ENCODE measurements at places on chromosomes 16 and 17. TPM values are rescaled to one million over a fixed set of nuclear protein-coding genes. Genes with fewer than 3 reads are reported as not detected.

GRCh38 chr16:10613785-10614485 is 33.5 kb upstream of the EMP2 start:
- DNase-seq, result no peak

DNA sequence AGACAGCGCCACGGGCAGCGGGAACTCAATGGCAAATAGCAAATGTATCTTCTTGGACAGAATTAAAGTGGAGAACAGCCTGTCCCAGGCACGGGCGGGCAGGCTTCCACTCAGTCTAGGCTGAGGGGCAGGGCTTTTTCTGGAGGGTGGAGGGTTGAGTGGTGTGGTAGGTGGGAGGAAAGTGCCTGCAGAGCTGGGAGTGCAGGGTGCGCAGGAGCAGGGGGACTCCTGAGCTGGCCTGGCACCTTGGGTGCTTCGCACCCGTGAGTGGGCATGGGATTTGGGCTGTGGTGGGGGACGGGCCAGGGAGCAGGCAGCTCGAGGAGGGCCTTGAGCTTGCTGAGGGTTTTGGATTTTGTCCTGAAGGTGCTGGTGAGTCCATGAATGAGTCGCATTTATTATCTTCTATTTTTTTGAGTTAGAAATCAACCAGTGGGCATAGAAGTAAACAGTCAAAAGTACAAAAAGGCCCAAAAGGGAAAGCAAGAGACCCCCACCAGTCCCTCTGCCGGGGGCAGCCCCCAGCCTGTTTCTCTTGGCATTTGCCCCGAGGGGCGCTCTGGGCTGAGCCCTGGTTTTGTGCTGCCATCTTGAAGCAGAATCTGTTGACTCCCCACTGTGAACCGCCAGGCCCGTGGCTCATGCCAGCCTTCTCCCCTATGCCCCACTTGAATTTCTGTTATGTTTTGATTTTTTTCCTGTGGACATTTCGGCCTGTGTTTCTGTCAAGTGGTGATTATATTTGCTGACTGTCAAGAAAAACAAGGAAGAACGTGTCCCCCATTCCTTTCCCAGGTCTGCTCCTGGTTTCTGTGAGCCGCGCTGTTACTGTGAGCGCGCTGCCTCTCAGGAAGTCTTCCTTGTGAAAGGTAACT is 8.2 kb downstream of the ADORA2B start:
- no peak for DNase-seq

- DNase-seq, result no peak
Measured at GRCh38 chr16:74650966-74651567, 15.6 kb downstream of the RFWD3 start.

GRCh38 chr17:79739148-79740062 is 8.7 kb downstream of the ENPP7 start:
- peak; percentile 60 for DNase-seq

DNA sequence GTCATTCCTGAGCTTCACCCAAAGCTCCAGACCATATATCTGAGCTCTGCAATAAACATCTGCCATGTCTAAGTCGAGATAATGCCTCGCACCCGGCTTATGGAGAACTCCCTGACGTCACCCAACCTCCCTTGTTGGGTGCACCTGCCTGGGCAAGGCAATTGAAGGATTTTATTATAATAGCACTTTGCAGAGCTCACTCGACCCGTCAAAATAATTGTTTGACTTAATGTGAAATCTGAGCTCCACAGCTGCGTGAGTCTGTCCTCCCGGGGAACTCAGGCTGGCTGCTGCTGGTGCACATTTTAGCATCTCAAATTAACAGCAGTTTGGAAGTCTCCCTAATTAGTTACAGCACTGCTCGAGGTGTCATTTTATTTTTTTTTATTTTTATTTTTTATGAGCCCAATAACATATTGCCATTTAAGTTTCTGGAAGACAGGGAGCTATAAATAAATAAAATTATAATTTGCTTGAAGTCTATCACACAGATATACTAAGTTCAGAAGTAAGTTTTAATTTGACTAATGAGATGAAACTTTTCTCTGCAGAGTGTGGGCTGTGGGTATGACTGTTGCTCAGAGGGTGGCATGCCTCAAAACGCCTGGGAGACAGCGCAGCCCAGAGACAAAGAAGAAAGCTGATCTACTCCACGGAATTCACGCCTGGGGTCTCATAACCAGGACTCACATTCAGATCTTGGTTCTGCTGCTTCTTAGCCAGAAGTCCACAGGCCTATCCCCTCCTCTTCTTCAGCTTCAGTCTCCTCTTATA is 401.4 kb upstream of the C16orf82 start:
- no peak for DNase-seq

DNA sequence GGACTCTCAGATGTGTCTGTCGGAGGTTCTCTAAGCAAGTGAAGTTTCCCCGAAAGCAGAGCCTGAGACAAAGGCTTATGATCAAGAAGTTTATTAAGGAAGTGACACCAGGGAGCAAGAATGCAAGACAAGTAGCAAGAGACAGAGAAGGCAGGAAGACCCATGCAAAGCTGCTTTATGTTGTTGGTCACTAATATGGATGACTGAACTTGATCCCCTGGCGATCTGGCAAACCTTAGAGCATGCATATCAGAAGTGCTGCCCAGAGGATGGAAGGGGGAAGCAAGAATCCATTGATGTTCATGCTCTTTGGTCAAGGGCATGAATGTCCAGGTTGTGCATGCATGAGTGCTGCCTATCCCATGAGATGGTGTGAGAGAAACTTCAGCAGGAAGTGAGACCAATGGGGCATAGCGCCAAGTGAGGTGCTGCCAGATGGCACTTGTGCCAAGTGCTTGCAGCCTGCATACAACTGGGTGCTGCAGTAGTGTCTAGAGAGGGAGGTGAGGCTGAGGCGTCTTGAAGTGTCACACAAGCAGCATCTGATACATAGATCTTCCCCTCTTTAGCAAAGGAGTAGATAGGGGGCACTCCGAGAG is 176.5 kb downstream of the SALL1 start:
- no peak for DNase-seq

DNA sequence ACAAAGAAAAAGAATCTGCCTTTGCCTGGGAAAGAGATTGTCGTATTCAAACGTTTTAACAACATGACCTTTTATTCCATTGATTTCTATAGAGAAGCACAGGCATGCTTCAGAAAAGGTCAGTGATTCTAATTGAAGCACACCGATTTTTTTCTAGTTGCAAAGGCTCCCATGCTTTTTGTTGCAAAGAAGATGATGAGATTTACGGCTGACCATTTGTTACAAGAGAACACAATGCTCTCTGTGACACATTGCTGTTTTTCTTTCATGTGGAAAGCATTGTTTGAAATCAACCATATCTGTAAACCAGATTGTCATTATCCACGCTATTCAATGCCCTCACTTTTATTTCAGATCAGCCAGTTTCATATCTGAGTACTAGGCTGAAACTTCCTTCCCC is 99.8 kb downstream of the NLK start:
- no peak for DNase-seq

DNA sequence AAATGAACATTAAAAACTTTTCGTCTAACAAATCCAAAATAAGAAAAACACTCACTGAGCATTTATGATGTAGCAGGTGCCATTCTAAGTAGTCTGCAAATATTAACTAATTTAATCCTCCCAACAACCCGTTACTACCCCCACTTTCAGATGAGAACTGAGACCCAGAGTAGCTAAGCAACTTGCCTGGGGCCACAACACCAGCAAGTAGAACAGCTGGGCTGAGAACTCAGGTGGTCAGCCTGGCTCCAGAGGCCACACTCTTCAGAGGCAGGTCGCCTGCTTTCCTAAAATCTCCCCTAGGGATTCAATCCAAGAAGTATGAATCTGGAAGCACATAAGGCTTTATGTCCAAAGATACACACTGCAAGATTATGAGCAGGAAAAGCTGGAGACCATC is 6.2 kb downstream of the MBTPS1 start:
- no peak for DNase-seq

GRCh38 chr17:35021520-35022380 is 41.4 kb downstream of the LIG3 start:
- no peak for DNase-seq

GRCh38 chr16:11980136-11980844 is 3.8 kb downstream of the SNX29 start:
- DNase-seq, result no peak

- no peak for DNase-seq
Measured at GRCh38 chr16:4520913-4521312, 17.7 kb downstream of the CDIP1 start.

Gene MMP15
- 1.6 TPM for total RNA-seq

Gene TIMP2
- total RNA-seq, result 59.0 TPM

Gene MT1E
- not detected for total RNA-seq

Gene ATP2C2
- total RNA-seq, result not detected
